ENCODE measurements at places on chromosomes 13 and 19. TPM values are rescaled to one million over a fixed set of nuclear protein-coding genes. Genes with fewer than 3 reads are reported as not detected.

LRRC25 gene
- total RNA-seq, result not detected

SBNO2 gene
- total RNA-seq, result 52.2 TPM

TYROBP gene
- total RNA-seq, result not detected

ELAVL3 gene
- not detected for total RNA-seq

FFAR1 gene
- total RNA-seq, result not detected

CD37 gene
- not detected for total RNA-seq

UBE2L5 gene
- not detected for total RNA-seq

PRTN3 gene
- total RNA-seq, result not detected

ZNF541 gene
- total RNA-seq, result 0.33 TPM

PGLYRP2 gene
- 0.05 TPM for total RNA-seq
